ENCODE measurements at places on chromosomes 1 and 21.

DNA sequence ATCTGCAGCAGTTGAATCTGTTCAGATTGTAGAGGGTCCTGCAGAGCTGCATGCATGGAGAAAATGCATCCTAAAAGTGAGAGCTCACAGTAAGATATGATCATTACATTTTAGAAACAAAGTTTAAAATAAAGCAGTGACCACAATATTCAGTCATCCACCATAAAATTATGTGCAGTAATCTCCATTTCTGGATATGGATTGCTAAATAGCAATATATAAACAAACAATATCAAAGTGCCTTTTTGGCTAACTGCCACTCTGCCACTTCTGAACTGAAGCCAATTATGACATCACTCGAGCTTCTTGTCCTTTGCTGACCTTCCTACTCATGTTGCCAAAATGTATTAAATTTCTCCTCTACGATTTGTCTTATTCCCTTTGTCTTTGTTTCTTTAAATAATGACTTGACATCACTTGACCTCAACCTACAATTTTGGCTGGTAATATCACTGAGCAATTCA lies 262.0 kb upstream of the CXADR start:
- no peak for ATAC-seq

DNA sequence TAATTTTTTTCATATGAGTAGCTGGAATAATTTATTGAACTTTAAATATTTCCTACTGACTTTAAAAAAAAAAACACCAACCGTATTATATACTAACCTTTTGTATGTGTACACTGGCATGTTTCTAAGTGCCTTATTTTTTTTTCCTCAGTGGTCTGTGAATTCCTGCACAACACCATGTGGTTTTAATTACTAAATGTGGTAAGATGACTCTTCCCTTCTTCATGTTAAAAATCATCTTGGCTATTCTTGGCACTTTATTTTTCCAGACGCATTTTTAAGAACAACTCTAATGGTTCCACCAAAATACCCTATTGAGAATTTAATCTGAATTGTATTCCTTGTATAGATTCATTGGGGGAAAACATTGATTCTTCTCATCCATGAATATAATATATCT lies 28.4 kb downstream of the PPP2R5A start:
- no peak for ATAC-seq

DNA sequence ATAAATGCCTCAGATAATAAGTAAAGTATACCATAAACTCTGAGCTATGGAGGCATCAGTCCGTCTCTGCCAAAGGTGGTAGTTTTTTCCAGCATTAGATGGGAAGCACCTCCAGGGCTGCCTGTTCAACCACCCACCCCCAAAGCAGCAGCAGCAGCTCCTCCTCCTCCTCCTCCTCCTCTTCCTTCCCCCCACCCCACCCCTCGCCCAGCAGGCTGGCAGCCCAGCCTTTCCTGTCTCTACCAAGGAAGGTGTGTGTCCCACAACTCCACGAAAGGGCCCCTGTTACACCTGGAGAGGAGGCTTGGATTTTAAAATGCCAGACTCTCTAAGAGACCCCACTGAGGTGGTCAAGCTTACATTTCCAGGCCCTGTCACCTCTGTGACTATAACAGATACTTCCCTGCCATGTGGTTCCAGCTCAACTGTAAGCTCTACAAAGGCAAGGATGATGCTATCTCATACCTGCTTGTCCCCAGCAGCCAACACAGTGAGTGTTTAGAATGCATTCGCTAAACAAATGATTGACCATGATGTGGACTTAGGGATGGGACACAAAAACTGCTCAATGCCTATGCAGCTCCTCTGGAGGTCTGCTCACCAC lies 76.7 kb downstream of the GFI1 start:
- ATAC-seq: peak; percentile 29

DNA sequence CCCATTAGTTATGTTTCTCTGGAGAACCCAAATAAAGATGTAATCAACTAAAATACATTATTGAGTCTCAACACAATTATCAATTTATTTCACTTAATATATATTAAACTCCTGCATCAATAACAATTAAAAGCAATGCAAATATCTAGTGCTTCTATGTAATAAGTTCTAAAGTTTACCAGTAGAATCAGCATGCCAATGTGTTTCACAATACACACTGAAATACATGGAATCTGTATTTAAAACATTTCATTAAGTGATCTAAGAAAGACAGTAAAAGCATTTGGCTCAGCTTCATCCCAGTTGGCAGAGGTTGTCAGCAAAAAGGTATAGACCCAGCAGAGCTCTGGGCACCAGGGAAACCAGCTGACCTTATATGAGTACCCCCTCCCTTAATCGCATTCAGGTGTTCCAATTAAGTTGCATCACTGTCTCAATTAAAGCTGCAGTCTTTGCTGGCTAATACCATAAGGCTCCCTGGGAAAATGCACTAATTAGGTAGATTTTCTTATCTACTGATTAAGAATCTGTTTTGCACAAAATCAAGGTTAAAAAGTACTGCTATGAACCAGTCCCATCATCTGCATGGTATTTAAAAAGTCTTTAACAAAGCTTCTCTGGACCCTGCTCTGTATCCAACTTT lies 63.1 kb downstream of the NIBAN1 start:
- ATAC-seq: no peak

DNA sequence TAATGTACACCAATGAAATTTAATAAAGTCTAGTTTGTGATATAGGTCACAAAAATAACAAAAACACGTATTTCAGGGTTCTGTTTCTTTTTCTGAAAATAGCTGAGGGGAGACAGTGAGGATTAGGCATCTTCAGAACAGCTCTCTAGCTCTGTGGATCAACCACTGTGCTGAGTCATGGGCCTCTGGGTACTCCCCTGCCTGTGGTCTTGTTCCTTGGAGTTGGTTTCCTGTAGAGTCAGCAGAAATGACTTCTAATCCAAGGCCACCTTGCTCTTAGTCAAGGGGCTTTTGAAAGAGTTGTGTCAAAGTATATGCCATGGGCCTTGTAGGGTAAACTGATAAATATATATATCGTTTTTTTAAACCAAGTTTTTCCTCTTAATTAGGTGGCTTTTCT lies 141.8 kb upstream of the ZRANB2 start:
- peak; percentile 43 for ATAC-seq

GRCh38 chr1:30329263-30329753 lies 394.1 kb downstream of the MATN1 start:
- ATAC-seq: no peak

GRCh38 chr1:37475380-37476086 lies 1.2 kb downstream of the ZC3H12A start:
- no peak for ATAC-seq

- ATAC-seq: no peak
Observed at GRCh38 chr1:4755301-4755845, 101.0 kb downstream of the AJAP1 start.

DNA sequence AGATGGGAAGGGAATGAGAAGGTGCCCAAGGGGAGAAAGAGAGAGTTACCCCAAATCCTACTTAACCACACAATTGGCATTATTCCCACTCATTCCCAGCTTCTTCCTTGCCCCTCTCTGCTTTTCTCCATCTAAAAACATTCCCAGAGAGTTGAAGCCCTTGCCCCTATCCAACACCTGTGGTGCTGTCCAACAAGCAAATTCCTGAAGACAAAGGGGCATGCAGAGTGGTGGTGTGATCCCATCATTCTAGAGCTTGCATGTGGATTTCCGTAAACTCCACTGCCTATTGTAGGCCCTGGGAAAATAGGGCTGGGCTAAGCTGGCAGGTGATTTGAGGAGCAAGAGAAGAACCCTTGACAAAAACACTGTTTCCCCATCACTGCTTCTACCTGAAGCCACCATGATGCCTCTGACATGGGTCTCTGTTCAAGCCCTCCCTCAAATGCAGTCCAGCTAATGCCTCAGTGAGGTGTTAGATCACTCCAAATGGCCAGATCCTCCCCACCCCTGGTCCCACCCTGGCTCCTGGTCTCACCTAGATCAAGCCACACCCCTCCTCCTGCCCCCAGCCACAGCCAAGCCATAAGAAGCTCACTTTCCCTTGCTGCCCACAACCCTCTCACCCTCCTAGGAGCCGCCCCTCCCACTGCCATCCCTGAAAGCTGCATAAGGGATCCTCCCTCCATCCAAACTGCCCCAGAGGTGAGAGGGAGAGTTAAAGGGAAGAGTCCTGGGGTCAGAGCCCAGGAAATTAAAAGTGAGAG lies 29.5 kb downstream of the SYT2 start:
- ATAC-seq: no peak

DNA sequence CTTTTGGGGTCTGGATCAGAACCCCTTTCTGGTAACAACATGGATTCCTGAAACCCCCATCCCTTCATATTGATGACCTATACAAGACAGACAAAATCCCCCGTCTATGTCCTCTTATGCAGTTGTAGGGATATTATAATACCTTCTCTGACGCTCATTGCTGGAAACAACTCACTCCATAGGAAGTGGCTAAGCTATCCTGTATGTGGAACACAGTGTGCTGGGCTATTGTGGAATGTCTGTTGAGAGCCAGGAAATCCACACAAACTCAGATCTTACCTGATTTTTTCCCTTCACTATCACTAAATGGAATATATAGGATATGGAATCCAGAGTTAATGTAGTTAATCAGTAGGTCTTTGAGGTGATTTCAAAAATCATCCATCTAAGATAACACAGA lies 17.7 kb upstream of the PIK3R3 start:
- no peak for ATAC-seq

GRCh38 chr1:17764591-17764990 lies 9.5 kb downstream of the ACTL8 start:
- ATAC-seq: no peak

GRCh38 chr21:33234635-33235520 lies 5.1 kb downstream of the IFNAR2 start:
- ATAC-seq: peak; percentile 11

DNA sequence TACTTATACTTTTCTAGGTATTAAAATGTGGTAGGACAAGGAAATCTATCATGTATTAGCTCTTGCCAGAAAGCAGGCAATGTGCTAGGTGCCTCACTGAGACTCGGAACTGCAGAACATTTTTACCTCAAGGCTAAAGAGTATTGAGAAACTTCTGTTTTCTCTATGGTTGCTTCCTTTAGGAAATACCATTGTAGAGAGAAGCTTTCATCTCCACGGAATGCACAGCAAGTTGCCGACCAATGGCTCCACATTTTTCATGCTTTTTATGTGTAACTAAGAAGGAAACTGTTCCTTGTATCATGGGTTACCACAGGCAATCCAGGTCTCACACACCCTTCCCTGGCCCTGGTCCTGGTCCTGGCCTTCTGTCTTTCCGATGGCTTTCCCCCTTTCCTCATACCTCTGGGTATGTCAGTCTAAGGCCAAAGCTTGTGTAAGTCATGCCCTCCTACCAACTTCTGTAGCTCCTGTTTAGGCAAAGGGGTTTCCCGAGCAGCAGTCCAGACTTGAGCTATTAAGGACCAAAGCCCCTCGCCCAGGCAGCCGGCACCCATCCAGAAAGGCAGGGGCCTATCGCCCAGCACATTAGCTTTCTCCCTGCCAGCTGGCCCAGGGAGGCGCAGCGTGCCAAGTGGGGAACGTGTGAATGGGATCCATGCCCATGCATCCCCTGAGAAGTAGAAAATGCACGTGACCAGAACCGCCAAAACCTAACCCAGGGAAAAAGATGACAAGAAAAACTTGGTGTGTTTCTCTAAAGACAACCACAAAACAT lies 225.0 kb downstream of the PBX1 start:
- ATAC-seq: no peak

- no peak for ATAC-seq
Observed at GRCh38 chr1:86487811-86488141, 19.0 kb downstream of the CLCA1 start.

- no peak for ATAC-seq
Observed at GRCh38 chr1:150887018-150887417, at the start of gene CTXND2. Gene CTXND2, plus strand, starts transcription at chr1:150887136. Its CDS starts 25,179 bp downstream, at chr1:150912315.

DNA sequence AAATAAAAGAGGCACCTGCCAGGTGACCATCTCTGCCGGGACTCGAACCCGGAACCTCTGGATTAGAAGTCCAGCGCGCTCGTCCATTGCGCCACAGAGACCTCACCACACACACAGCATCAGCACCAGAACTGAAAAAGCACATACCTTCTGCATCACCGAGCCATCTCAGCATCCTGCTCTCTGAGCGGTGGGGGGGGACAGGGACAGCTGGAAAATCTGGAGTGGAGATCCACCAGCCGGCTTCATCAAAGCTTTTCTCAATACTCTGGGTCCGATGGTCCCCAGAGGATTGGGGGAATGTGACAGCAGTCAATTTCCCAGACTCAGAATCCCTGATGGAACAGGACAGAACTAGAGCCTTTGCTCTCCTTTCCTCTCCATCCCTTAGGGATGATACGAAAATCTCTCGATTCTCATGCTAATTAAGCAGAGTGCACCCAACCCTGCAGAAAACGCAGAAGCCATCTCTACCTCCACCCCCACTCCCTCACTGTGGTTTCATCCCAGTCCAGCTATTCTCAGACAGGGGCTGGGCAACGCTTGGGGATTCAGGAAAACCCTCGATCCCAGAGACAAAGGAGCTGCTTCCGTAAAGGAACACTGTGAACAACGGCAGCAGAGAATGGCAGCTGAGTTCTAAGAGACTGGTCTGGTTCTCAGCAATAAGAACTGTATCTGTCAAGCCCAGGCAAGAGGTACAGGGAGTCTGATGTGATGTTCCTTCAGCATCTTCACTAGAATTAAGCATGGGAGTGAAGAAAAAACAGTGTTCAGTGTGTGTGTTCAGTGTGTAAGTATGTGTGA lies 29.6 kb upstream of the CADM3 start:
- ATAC-seq: no peak

Data from activated T-helper 17 cell treated with anti-CD3 and anti-CD28 coated beads, Interleukin-2, amount 50 U/mL, for 72 hours (primary cell).